ENCODE measurements at places on chromosomes 7 and 10. TPM values are rescaled to one million over a fixed set of nuclear protein-coding genes. Genes with fewer than 3 reads are reported as not detected.

ALKBH4 gene
- total RNA-seq: 14.8 TPM

AQP1 gene
- 0.72 TPM for total RNA-seq

PAOX gene
- 16.1 TPM for total RNA-seq

CHN2 gene
- total RNA-seq: 0.27 TPM

FBXL13 gene
- total RNA-seq: 0.16 TPM

GIMAP4 gene
- 1.0 TPM for total RNA-seq

TRIM50 gene
- not detected for total RNA-seq

PLEKHS1 gene
- not detected for total RNA-seq

CYP26A1 gene
- total RNA-seq: not detected

MRLN gene
- not detected for total RNA-seq

HEPACAM2 gene
- not detected for total RNA-seq

CALHM1 gene
- 0.40 TPM for total RNA-seq

UCN3 gene
- not detected for total RNA-seq

ADAM12 gene
- not detected for total RNA-seq

EPHA1 gene
- 0.21 TPM for total RNA-seq

SEMA3A gene
- total RNA-seq: 0.32 TPM

RADIL gene
- not detected for total RNA-seq

SPDYE17 gene
- total RNA-seq: not detected

MOGAT3 gene
- not detected for total RNA-seq

NANOS1 gene
- 0.36 TPM for total RNA-seq

AOC1 gene
- total RNA-seq: not detected

BLNK gene
- 107 TPM for total RNA-seq

TIMM23B gene
- total RNA-seq: 23.8 TPM

KBTBD2 gene
- total RNA-seq: 11.8 TPM

DMTF1 gene
- 79.0 TPM for total RNA-seq

ALOX5 gene
- total RNA-seq: 69.0 TPM

EPDR1 gene
- 5.5 TPM for total RNA-seq

NKX1-2 gene
- total RNA-seq: not detected

HSPA12A gene
- 2.2 TPM for total RNA-seq

H2BK1 gene
- total RNA-seq: 0.54 TPM

ACBD7 gene
- total RNA-seq: 0.74 TPM

ZNF138 gene
- 7.2 TPM for total RNA-seq

CALML3 gene
- total RNA-seq: not detected

CUBN gene
- 0.03 TPM for total RNA-seq

SEMA3E gene
- 2.0 TPM for total RNA-seq

TFR2 gene
- total RNA-seq: 7.2 TPM

PWWP2B gene
- total RNA-seq: 0.72 TPM

PON1 gene
- total RNA-seq: 0.26 TPM

GPR15LG gene
- total RNA-seq: 1.5 TPM

LIPF gene
- not detected for total RNA-seq

FAM53B gene
- 26.1 TPM for total RNA-seq

GATA3 gene
- total RNA-seq: 0.80 TPM

PLXNA4 gene
- 0.03 TPM for total RNA-seq

SLC26A5 gene
- total RNA-seq: not detected

GPER1 gene
- 7.7 TPM for total RNA-seq

SLC16A9 gene
- 4.8 TPM for total RNA-seq

RAB18 gene
- 46.5 TPM for total RNA-seq

TMEM184A gene
- total RNA-seq: not detected

ZNF273 gene
- 4.9 TPM for total RNA-seq

DRGX gene
- not detected for total RNA-seq

TRPV6 gene
- total RNA-seq: not detected

All from GM12878 (cell line).